ENCODE measurements at places on chromosomes 1 and 21. TPM values are rescaled to one million over a fixed set of nuclear protein-coding genes. Genes with fewer than 3 reads are reported as not detected.
A peak's percentile ranks its signal among the peaks of the same experiment; 100 is the strongest.

SPATA1 gene
- not detected for total RNA-seq

GJA5 gene
- total RNA-seq = 1.9 TPM

KCNE2 gene
- not detected for total RNA-seq

HSF2BP gene
- total RNA-seq = 0.48 TPM

CELA2A gene
- not detected for total RNA-seq

EPHA10 gene
- total RNA-seq = 94.3 TPM

C8B gene
- not detected for total RNA-seq

RIMKLA gene
- total RNA-seq = 7.1 TPM

DNA sequence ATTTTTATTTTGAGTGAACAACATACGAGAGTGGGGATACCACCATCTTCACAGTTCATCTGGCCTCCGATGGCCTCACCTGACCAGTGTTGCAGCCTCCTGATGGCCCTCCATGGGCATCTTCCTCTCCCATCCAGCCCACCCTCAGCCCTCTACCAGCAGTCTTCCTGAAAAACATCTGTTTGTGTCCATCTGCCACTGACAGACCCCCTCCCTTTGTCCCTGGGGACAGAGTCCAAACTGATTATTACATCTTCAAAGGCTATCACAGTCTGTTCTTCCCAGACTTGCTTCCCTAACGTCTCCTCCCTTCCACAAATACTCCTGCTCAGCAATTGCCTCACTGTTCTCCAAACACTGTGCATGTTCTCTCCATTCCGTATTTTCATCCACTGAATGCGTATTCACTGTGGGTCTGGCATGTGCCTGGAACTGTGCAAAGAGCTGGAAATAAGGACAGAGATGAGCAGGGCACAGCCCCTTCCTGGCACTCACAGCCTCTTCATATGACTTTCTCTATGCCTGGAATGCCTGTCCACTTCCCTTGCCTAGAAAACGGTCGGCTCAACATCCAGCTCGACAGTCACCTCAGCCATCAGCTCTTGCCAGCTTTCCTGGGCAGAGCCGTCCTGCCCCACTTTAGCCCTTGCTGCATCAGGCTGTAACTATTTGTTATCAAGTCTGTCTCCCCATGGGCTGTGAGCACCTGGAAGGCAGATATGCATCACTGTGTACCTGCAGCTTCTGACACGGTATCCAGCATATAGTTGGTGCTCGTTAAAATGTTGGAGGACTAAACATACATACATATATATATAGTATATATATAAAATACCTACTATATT lies 8.3 kb upstream of the ATF3 start:
- H3K4me3 ChIP-seq = no peak overlapping the region
- H3K4me1 ChIP-seq = peaks cover 12% of the 10 kb centered on the region
- H3K27me3 ChIP-seq = peaks cover 33% of the 10 kb centered on the region
- no peak for DNase-seq
- H3K27ac ChIP-seq = no peak overlapping the region
- H3K36me3 ChIP-seq = no peaks in the 10 kb centered on the region

- H3K4me3 ChIP-seq = peak overlapping the region; percentile 36
- H3K27me3 ChIP-seq = peaks cover 47% of the 10 kb centered on the region
- no peaks in the 10 kb centered on the region for H3K36me3 ChIP-seq
- H3K4me1 ChIP-seq = peaks cover 12% of the 10 kb centered on the region
Observed at GRCh38 chr1:107964336-107965109, 457 bp downstream of the VAV3 start.

DNA sequence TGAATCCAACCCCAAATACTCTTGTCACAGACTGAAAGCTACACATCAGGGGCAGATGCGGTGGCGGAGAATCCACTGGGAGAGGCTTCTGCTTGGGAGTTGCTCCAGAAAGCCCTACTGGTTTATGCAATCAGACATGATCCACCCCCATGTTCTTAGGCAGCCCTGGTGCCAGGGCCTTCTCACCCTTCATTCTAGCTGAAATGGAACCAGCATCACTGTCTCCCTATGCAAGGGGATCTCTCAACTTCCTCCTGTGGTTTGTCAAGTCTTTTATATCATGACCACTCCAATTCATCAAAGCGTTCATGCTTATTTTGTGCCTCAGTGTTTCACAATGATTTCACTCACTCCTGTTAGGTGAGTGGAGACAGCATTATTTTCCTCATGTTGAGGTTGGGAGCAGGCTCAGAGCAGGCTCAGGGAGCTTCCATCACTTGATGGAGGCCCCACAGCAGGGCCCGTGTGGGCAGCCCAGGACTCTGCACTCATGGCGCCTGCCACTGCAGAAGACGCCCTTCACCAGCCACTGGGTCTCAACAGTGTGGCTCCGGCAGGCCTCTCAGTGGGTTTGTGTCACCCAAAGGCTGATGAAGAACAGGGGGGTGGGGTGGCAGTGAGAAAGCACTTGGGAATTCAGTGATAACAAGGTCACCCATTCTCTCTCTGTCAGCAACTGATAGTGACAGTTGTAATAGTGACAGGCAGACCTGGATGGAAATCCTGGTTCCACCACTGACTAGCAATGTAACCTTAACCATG lies 67.1 kb downstream of the CD58 start:
- no peak overlapping the region for H3K27ac ChIP-seq
- DNase-seq = no peak
- no peak overlapping the region for H3K4me3 ChIP-seq
- H3K36me3 ChIP-seq = no peaks in the 10 kb centered on the region
- H3K27me3 ChIP-seq = no peaks in the 10 kb centered on the region
- H3K4me1 ChIP-seq = peaks cover 43% of the 10 kb centered on the region

- H3K4me3 ChIP-seq = no peak overlapping the region
- H3K4me1 ChIP-seq = no peaks in the 10 kb centered on the region
- no peak for DNase-seq
- H3K27me3 ChIP-seq = no peaks in the 10 kb centered on the region
Observed at GRCh38 chr21:46483300-46484295, 24.9 kb downstream of the DIP2A start.

DNA sequence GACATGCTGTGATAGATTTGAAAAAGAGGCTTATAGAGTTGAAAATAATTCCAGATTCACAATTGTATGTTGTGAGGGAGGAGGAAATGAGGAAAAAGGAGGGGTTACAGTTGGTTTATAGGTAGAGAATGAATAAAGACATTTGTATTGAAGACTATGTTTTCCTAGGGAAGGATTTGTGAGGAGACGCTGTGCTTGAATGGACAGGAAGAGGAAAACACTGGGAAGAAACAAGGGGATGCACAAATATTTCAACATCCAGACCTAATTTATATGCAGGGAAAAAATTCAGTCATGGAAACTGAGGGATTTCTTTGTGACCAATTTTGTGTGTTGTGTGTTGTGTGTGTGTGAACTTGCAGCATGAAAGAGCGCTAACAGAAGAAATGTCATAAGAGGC lies 92.6 kb upstream of the B3GALT2 start:
- H3K27ac ChIP-seq = no peak overlapping the region
- H3K4me3 ChIP-seq = no peak overlapping the region
- DNase-seq = no peak
- H3K36me3 ChIP-seq = no peaks in the 10 kb centered on the region
- no peaks in the 10 kb centered on the region for H3K4me1 ChIP-seq
- no peaks in the 10 kb centered on the region for H3K27me3 ChIP-seq

DNA sequence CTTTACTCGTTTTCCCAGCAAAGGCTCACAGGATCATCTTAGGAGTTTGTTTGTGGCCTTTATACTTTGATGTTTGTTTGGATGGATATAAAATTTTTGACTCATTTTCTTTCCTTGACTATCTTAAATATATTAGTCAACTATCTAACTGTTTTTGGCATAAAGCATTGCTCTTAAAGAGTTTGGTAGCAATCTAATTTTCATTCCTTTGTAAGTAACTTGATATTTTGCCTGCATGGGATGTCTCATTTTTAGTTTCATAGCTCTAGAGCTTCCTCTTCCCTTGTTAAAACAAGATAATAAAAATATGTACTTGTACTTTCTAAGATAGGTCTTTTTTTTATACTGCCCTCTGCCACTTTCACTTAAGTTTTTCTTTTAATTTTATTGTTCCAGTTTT lies 161.9 kb downstream of the MAGI3 start:
- no peak overlapping the region for H3K27ac ChIP-seq
- no peaks in the 10 kb centered on the region for H3K4me1 ChIP-seq
- H3K36me3 ChIP-seq = no peaks in the 10 kb centered on the region
- H3K27me3 ChIP-seq = no peaks in the 10 kb centered on the region

DNA sequence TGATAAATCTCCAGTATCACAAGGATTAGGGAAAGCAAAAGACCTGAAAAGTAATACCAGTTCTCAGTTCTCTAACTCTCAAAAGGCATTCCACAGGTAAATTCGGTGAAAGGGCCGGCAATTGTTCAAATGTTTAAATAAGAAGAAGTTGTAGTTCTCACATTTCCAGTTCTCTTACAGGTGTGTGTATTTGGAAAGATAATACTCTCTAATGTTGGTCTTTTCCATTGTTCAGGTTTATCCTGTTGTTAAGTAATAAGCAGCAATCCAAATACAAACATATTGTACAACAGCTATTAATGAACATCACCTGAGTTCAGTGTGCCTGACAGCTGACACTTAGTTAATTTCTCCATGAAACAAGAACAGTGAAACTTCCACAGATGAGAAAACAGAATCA lies 13.2 kb upstream of the PRKAB2 start:
- DNase-seq = no peak
- H3K4me3 ChIP-seq = no peak overlapping the region

DNA sequence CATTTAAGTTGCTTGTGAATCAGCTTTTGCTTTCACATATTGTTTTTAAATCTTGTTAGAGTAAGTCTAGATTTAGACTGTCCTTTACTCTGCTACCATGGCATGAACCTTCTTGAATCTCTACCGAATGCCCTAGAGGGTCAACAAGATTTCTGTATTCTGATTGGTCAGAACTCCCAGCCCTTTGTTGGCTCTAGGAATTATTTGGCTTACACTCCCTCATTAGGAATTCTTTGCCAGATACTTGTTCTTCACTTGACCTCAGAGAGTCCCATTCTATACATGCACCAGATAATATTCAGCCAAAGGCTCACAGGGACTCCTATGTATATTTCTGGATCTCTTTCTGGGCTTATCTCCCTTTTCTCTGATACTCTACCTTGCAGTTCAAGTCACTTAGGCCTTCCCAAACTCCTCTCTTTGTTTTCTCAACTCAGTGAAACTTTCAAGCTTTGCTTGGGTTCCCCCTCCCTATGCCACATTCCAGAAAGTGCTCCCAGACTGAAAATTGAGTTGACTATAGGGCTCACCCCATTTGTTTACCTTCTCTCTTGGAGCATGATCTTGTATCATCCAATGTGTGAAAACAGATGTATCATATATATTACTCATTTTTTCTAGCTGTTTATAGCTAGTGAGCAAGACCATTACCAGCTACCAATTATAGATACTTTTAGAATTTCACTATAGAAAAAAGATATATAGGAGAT lies 405.0 kb downstream of the PLPP3 start:
- no peak overlapping the region for H3K4me3 ChIP-seq
- no peaks in the 10 kb centered on the region for H3K4me1 ChIP-seq
- no peaks in the 10 kb centered on the region for H3K36me3 ChIP-seq
- H3K27ac ChIP-seq = no peak overlapping the region
- no peak for DNase-seq

GRCh38 chr1:243264717-243265116 lies 8.9 kb downstream of the SDCCAG8 start:
- no peak for DNase-seq
- H3K36me3 ChIP-seq = no peaks in the 10 kb centered on the region
- H3K27me3 ChIP-seq = no peaks in the 10 kb centered on the region
- no peak overlapping the region for H3K27ac ChIP-seq
- H3K4me3 ChIP-seq = no peak overlapping the region

DNA sequence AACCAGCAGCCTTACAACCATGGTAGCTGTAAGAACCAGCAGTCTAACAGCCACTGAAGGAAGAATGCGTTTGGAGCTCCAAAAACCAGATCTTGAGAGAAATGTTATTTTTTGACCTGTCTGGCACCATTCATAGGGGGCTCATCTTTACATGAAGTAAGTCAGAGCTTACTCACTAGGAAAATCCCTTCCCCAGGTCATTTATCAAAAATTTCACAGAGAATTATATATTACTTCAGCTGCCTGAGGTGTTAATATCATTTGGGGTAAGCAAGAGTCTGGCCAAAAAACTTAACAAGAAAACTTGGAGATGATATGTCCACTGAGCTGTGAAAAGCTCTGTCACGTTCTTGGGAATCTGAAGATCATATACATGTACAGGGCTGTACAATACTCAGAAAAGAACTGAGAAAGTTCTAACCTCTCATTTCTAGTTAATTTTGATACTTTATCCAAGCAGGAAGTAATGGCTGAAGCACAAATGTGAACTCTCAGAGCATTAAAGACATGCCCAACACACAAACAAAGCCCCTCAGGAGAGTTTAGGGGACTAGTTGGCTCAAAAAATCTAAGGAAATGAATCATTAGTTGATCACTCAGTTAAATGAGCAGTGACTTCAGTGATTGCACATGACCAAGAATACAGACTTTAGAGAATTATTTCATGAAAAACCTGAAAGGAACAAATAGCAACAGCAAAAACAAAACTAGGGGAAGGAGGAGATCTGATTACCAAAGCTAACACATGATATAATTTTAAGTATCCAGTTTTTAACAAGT lies 681.1 kb downstream of the LTN1 start:
- no peak overlapping the region for H3K4me3 ChIP-seq
- H3K4me1 ChIP-seq = no peaks in the 10 kb centered on the region
- H3K27me3 ChIP-seq = no peaks in the 10 kb centered on the region
- DNase-seq = no peak

GRCh38 chr1:110087812-110088738 lies 17.6 kb upstream of the ALX3 start:
- no peak overlapping the region for H3K4me3 ChIP-seq
- H3K27me3 ChIP-seq = peaks cover 46% of the 10 kb centered on the region
- peak; percentile 47 for DNase-seq
- H3K4me1 ChIP-seq = peaks cover 6% of the 10 kb centered on the region

GRCh38 chr21:44924606-44925377 lies 4.1 kb upstream of the ITGB2 start:
- H3K27ac ChIP-seq = peak overlapping the region; percentile 5
- no peaks in the 10 kb centered on the region for H3K36me3 ChIP-seq
- no peak for DNase-seq
- peaks cover 46% of the 10 kb centered on the region for H3K27me3 ChIP-seq

GRCh38 chr1:74053407-74053806 lies 144.6 kb downstream of the LRRIQ3 start:
- H3K27ac ChIP-seq = no peak overlapping the region
- no peaks in the 10 kb centered on the region for H3K36me3 ChIP-seq
- no peaks in the 10 kb centered on the region for H3K4me1 ChIP-seq
- H3K27me3 ChIP-seq = no peaks in the 10 kb centered on the region
- no peak overlapping the region for H3K4me3 ChIP-seq
- DNase-seq = no peak

GRCh38 chr1:24656046-24656445 lies 12.9 kb downstream of the SRRM1 start:
- no peak overlapping the region for H3K4me3 ChIP-seq
- H3K27me3 ChIP-seq = no peaks in the 10 kb centered on the region
- no peaks in the 10 kb centered on the region for H3K4me1 ChIP-seq
- H3K36me3 ChIP-seq = peaks cover 82% of the 10 kb centered on the region

Data from transverse colon (tissue), 4 donors.